Fibroblast of lung (primary cell): ENCODE measurements at places on chromosomes 5 and 9. TPM values are rescaled to one million over a fixed set of nuclear protein-coding genes. Genes with fewer than 3 reads are reported as not detected.

DNA sequence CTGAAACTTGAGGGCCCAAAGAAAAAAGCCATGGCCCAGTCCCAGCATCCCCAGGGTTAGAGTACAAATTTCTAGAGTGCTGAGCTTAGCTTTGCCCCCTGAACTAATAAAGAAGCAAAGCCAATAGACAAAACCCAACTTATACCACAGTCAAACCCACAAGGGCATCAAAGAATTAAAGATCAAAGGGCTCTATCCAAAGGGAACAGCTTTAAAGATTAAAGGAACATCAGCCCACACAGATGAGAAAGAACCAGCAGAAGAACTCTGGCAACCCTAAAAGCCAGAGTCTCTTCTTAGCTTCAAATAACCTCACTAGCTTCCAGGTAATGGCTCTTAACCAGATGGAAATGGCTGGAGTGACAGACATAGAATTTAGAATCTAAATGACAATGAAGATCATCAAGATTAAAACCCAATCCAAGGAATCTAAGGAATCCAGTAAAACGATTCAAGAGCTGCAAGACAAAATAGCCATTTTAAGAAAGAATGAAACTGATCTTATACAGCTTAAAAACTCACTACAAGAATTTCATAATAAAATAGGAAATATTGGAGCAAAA lies 93.9 kb downstream of the YIPF5 start:
- no peak for DNase-seq

- DNase-seq, result no peak
Measured at GRCh38 chr5:135369952-135370351, 29.1 kb downstream of the MACROH2A1 start.

DNA sequence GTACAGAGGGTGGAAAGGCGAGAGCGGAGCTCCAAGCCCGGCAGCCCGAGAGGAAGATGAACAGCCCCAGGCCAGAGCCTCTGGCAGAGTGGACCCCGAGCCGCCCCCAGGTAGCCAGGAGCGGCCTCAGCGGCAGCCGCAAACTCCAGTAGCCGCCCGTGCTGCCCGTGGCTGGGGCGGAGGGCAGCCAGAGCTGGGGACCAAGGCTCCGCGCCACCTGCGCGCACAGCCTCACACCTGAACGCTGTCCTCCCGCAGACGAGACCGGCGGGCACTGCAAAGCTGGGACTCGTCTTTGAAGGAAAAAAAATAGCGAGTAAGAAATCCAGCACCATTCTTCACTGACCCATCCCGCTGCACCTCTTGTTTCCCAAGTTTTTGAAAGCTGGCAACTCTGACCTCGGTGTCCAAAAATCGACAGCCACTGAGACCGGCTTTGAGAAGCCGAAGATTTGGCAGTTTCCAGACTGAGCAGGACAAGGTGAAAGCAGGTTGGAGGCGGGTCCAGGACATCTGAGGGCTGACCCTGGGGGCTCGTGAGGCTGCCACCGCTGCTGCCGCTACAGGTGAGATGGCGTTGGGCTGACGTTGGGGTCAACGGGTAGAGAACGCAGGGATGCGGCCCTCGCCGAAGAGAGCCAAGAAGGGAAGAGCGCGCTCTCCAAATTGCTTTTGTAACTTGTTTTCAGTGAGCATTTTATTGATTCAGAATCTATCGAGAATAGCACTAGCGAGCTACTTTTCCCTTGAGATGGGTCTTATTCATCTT lies at the start of gene PTGER4:
Gene PTGER4 (plus strand): TSS at position 3 of the 769 bp plus-strand sequence. CDS start 1,079 bp downstream, outside the sequence.
- DNase-seq, result no peak

The BHMT gene
- 0.17 TPM in 1 of 2 replicates, not detected in the other for total RNA-seq

The ADRB2 gene
- total RNA-seq, result 1.0 and 4.5 TPM in 2 replicates

The TMEM174 gene
- not detected in 2 replicates for total RNA-seq

The SLC24A2 gene
- total RNA-seq, result under 0.01 TPM in 2 replicates

The AK1 gene
- 46.7 and 47.6 TPM in 2 replicates for total RNA-seq

The NELFB gene
- 40.6 and 50.0 TPM in 2 replicates for total RNA-seq
